ENCODE measurements at places on chromosomes 5 and 9.

DNA sequence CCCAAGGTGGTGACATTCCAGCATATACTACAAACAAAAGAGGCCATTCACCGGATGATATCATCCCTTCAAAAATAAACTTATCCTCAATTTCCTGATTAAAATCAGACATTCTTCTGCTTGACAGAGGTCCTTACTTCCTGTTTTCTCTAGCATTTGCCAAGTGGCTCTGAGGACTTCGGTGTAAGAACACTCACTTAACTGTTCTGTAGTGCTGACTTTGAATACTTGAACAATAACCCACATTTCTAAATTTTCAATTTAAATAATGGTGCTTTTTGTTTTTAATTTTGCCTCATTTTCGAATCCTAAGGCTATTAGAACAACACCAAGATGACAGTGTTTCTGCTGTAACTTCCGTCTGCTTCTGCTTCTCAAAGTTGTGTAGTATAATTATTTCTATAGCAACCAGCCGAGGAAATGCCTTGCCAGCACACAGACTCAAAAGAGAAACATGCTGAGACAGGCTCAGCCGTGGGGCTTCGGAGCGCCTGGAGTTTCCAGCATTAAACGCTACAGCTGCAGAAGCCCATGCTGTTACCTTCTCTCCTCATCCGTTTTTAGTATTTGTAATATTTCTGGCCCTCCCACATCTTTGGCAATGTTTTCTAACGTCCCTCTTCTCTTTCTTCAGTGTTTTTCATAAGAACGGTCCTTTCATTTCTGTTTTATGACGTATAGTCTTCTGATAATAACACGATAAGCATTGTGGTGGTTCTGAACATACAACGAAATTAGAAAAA lies 19.5 kb upstream of the ANXA1 start:
- peak; percentile 90 for DNase-seq

DNA sequence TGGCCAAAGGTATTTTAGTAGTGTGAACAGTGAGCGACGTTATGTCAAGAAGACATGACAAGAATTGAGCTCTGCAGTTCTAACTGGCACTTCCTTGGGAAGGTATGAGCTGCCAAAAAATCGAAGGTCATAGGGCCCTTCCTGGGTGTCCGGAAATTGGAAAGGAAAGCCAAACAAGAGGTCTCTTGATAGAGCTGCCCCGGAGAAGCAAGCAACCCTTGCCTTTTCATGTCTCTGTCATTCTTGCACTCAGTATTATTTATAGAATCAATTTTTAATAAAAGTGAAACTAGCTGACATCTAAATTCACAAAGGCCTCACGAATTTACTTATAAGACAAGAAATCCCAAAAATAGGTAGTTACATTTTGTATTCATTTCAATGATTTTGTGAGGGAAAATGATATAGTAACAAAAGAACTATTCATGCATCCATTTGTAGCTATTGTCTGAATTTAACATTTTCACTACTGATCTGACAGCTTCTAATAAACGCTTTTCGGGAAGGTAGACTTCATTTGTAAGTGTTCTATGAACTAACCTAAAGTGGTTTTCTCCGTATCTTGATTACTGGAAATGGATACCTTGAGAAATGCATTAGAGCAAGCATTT lies 113.8 kb upstream of the VCAN start:
- DNase-seq, result no peak

DNA sequence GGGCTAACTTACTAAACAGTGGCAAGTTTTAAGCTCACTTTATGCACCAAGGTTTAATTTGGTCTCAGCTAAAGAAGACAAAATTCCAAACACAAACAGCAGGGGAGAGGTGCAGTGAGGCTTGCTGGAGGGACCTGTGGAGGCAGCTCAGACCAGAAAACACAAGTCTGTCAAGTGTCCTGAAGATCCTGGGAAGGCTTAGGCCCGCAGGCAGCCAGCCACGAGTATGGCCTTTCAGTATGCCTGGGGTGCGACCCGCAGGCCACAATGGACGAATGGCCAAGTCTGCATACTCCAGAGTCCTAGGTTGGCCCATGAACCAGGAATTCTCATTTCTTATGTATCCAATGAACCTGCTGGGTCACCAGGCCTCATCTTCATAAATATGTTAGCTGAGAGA lies 9.3 kb downstream of the CCNI2 start:
- no peak for DNase-seq

DNA sequence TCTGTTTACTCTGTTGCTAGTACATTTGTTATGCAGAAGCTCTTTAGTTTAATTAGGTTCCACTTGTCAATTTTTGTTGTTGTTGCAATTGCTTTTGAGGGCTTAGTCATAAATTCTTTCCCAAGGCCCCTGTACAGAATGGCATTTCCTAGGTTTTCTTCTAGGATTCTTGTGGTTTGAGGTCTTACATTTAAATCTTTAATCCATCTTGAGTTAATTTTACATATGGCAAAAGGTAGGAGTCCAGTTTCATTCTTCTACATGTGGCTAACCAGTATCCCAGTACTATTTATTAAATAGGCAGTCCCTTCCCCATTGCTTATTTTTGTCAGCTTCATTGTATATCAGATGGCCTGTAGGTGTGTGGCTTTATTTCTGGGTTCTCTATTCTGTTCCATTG lies 792.4 kb downstream of the PTPRD start:
- DNase-seq, result peak; percentile 72

GRCh38 chr5:171506951-171507350 lies 87.5 kb downstream of the FGF18 start:
- DNase-seq, result no peak

DNA sequence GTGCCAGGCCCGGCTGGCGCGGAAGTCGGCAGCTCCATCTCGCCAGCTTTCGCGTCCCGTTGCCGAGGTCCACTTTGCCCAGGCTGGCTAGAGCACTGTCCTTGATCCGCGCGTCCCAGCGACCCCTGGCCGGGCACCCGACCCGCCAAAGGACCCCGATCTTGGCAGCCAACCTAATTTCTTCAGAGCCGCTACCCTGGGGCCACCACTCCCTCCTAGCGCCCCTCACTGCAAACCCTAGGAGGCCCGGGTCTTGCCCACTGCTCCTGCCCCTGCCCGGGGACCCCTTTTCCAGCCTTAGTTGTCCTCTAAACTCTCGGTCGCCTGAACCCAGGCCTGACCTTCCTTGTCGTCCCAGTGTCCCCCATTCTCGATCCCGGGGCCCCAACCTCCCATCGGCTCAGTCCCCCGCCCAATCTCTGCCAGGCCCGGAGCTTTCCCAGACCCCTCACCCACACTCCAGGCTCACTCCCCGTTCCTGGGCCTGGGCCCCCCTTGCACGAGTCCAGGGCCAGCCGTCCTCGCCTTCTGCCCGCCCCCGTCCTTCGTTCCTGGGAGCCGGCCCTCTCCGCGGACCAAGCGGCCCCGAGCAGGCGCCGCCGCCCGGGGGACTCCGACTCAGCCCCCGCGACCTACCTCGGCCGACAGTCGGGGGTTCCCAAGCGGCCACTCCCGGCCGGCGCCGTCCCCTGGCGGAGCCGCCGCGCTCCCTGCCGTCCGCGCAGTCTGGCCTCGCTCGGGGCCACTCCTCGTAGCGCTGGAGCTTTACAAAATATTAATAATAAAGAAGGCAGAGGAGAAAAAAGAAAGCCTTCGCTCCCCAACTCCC lies 701 bp upstream of the LMX1B start:
- no peak for DNase-seq

DNA sequence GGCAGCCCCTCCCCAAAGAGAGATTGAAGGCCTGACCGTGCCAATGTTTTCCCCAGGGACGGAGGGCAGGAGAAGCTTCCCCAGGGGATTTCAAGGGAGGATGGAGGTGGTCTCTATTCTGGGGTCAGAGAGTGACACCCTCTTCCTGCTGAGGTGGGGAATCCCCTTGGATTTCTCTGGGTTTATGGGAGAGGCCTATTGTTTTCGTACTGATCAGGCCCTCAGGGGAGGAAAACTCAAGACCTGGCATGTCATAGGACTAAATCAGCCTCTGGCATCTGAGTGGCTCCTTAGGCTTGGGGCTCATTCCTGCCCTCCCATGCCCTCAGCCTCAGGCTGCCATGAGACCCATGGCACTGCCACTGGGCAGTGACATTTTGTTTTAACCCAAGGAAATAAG lies 44.6 kb downstream of the IRF1 start:
- DNase-seq, result no peak

DNA sequence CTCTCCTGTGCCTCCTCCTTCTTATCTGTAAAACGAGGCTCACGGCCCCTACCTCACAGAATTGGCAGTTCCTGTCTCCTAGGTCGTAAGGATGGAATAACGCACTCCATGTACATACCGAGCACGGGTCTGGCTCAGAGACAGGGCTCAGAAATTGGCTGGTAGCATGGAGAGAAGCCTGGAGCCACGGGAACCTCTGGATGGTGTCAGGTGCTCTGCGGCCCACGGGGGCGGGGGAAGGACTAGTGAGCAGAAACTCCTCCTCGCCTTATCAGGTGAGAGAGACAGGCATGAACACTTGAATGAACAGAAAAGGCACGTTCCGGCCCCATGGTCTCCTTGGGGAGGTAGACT lies 15.4 kb upstream of the C5orf47 start:
- no peak for DNase-seq

DNA sequence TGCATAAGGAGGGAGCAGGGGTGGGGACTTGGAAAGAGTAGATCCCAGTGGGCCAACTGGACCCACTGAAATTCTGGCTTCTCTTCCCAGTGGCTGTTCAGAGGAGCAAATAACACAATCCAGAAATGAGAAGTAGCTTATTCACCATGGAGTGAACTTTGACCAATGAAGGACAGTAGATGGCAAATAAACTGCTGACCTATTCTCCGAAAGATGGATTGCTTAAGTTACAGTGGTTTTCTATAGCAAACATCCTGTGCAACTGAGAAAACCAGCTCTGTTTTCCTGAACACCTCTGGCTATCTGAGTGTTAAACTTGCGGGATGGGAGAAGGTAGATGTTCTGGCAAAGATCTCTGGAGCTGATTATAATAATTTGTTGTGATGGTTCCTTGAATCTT lies 325.1 kb downstream of the SPATA31D1 start:
- no peak for DNase-seq

DNA sequence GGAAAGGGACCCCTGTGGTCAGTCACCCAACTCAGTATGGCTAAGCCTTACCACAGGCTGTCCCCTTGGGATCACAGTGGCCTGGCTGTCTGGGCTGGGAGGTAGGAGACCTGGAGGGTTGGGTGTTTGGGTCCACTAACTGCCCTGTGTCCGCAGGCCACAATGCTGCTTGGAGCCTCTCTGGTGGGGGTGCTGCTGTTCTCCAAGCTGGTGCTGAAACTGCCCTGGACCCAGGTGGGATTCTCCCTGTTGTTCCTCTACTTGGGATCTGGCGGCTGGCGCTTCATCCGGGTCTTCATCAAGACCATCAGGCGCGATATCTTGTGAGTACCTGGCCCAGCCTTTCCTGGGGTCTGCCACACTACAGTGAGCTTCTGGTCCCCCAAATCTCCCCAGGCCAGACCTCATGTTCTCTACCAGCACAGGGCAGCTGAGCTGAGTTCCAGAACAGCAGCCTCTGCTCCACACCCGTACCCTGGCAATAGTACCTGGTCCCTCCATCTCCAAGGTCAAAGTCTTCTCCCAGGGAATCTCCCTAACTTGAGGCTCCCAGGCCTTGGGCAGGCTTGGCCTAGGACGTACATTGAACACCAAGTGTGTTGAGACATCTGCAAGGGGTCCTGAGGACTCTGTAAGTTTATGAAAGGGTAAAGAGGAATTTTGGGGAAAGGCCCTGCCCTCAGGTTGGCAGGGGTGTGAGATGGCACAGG lies 2.8 kb downstream of the SLC27A4 start:
- no peak for DNase-seq

DNA sequence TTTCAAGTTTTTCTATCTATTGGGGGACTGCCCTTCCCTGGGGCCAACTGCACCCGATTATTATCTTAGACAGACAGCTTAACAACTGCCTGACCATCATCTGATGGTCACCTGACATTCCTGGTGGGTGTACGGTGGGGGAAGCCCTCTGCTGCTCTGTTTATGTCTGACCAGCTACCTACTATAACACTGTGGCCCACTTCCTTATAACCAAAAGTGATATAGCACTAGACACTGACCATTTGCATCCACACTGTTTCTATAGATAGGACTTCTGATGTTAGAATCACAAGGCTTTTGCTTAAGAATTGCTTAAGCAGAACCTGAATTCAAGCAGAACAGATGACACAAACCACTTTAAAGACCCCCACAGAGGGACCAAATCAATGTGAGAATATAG lies 110.5 kb upstream of the RAI14 start:
- no peak for DNase-seq

DNA sequence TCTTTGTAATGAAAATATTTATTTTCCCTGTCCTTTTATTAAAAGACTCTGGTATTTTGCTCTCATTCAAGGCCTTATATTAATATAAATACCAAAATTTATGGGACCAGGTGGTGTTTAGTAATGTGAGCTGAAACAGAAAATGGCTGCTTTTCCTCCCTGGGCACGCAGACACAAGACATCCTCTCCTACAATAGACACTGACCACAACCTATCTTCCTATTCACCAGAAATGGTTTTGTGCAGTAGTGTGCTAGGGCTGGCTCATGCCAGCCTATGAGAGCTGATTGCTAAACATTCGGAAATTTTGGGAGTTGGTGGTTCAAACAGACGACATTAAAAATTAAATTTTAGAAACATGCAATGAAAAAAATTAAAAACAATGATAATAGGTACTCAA lies 338.2 kb downstream of the BNC2 start:
- no peak for DNase-seq

DNA sequence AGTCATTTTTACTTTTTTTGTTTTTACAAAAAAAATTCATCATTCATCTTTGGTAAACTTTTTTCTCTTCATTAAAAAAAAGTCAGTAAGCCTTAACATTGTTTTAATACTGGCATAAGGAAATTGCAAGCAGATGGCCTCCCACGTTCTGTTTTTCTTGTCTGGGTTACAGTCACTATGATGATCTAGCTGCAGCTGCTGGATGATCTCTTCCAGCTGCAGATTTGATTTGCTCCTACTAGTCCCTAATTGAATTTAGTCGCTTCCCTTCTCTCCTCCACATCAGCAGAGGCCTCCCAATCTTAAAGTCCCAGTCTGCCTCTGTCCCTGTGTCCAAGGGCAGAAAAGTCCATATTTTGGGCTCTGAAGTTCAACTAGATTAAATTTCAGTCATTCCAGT lies 106.8 kb upstream of the PTGER4 start:
- DNase-seq, result no peak

DNA sequence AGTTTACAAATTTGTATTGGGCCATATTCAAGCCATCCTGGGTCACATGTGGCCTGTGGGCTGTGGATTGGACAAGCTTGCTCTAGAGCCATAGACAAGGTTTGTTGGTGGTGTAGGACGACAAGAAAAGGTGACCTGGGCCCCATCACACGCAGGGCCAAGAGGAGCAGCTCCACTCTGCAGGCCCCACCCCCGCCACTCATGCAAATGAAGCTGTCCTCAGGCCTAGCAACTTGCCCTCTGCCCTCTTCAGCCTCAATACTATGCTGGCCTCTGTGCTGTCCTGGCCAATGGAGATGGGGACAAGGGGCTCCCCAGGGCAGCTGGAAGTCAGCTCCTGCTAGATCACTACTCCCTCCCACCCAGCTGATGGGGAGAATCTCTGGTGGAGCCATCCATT lies 55.2 kb upstream of the TMEM252 start:
- DNase-seq, result no peak
